CD4-positive, alpha-beta memory T cell (primary cell): ENCODE measurements at places on chromosomes 1 and 21.

- DNase-seq: peak; percentile 58
Observed at GRCh38 chr1:203702130-203702577, 62.8 kb upstream of the LAX1 start.

GRCh38 chr1:66764994-66765578 is 12.8 kb downstream of the DYNLT5 start:
- DNase-seq: peak; percentile 53

DNA sequence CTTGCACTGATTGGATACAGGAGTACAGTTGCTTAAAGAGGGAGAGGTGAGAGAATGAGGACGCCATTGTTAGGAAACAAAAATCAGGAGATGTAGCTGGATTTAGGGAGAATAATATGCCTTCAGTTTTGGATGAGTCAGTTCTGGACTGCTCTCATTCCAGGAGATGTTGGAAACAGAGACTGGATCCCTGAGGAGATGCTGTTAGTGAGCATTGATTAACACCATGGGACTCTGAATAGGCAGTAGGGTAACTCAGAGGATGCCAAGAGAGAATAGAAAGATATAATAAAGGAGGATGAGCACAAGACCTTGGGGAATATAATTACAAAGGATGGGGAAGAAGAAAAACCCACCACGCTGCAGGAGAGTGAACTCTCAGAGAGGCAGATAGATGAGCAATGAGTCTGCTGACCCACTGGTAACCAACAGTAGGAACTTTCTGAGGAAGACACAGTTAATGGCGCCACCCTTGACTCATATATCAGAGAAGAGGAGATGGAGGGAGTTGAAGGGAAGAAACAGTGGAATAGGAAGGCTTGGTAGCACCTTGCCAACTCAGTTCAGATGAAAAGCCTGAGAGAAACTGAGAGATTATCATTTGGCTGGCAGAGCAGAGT is 10.5 kb downstream of the KCNJ15 start:
- no peak for DNase-seq

GRCh38 chr1:21903638-21904453 is 33.3 kb downstream of the HSPG2 start:
- no peak for DNase-seq
